ENCODE measurements at places on chromosomes 6 and 20. TPM values are rescaled to one million over a fixed set of nuclear protein-coding genes. Genes with fewer than 3 reads are reported as not detected.

The SPTLC3 gene
- total RNA-seq = 3.6 TPM

The C20orf96 gene
- 2.1 TPM for total RNA-seq

The PLA2G7 gene
- total RNA-seq = not detected

The KCNK16 gene
- total RNA-seq = not detected

The HSPA12B gene
- total RNA-seq = 0.65 TPM

The ZNF165 gene
- total RNA-seq = 0.32 TPM

The NRSN1 gene
- not detected for total RNA-seq

The TUBB2A gene
- total RNA-seq = 120 TPM
